ENCODE measurements at places on chromosomes 13 and 19.

DNA sequence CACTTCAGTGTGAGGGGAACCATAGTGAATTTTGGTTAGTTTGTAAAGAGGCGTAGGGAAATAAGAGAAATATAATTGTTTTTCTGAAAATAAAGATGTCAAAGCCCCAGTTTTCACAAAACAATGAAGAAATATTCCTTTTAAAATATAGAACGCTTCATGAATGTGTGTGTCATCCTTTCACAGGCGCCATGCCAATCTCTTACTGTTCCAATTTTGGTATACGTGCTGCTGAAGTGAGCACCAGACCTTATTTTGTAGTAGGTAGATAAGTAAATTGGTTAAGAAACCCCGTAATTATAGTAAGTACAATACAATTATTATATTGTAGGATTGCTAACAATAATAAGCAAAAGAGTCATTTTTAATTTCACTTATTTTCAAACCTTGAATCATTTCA is 43.3 kb downstream of the NAA16 start:
- no peak for DNase-seq

- DNase-seq, result no peak
Observed at GRCh38 chr13:108897955-108898354, 268.5 kb downstream of the MYO16 start.

- DNase-seq, result no peak
Observed at GRCh38 chr19:47155148-47155547, 24.5 kb downstream of the SAE1 start.

GRCh38 chr13:35475960-35476943 is at the start of gene MAB21L1:
Gene MAB21L1, minus strand, starts transcription at chr13:35476689. Its CDS starts 551 bp downstream, at chr13:35476138.
- no peak for DNase-seq

GRCh38 chr19:52211926-52212571 is 22.2 kb downstream of the PPP2R1A start:
- no peak for DNase-seq

- no peak for DNase-seq
Observed at GRCh38 chr13:110265682-110266430, 41.1 kb downstream of the COL4A1 start.

DNA sequence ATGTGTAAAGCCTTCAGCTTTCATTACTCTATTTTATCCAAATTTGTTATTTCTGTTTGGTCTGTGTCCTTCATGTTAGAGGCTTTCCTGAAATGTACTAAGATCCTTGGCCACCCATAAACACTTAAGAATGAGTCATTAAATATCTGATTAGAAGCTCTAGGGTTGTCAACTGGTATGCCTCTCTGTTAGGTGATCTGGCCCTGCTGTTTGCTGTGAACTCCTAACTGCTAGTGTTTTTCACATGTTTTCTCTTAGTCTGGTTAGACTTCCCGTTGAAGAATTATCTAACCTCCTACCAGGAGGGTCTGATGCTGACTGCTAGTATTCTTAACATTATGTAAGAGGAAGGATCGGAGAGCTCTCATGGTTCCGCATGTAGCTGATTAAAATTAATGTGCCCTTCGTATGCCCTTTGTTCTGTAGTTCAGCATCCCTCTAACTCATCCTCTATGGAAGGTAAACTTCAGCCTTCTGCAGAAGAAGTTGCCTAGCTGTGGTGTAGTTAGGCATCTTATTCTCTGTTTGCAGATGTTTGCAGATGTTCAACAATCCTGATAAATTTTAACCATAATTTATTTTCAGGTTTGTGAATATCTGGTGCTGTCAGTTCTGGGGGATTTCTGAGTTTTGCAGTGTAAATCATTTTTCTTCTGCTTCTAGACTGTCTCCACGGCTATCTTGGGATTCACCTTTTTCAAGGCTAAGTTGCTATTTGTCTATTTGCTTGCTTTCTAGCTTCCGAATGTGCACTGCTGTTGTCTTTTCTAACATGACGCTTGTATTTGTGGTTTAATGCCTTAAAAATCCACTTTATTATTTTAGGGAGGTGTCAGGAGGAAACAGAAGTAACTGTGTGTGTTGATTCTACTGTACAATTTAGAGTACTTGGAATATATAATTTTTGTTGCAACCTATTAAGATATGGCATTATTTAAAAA is 207.2 kb upstream of the SPRY2 start:
- DNase-seq, result no peak

- DNase-seq, result no peak
Observed at GRCh38 chr19:46381346-46381745, 32.0 kb downstream of the CCDC8 start.
